ENCODE measurements at places on chromosomes 1 and 21.

DNA sequence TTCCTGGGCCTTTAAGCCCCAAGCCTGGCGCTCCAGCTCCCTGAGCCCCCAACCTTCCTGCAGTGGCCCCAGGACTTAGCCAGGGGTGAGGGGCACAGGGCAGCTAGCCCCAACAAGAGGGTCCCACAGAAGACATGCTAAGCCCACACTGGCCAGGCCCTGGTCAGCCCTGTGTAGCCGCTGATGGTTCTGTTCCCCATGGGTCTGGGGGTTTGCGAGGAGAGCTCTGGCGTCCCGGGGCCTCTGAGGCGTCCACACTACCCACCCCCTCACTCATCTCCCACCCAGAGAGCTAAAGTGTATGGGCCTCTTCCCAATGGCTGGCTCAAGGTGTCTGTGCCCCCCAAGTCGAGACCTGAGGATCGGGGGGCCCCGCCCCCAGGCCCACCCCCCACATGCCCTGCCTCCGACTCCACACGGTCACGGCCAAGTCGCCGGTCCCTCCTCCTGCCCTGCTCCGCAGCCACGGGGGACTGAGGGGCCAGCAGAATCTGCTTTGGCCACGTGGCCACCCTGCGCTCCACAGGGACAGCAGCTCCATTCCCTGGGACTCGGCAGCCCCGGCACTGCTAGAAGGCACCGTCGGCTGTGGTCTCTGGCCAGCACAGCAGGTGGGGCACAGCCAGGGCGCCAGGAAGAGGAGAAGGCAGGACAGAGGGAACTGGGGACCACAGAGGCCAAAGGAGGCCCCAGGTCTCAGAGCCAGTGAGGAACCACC lies 7.8 kb downstream of the TNFRSF18 start:
- no peak for DNase-seq

GRCh38 chr1:51061231-51061918 lies 40.7 kb upstream of the C1orf185 start:
- no peak for DNase-seq

DNA sequence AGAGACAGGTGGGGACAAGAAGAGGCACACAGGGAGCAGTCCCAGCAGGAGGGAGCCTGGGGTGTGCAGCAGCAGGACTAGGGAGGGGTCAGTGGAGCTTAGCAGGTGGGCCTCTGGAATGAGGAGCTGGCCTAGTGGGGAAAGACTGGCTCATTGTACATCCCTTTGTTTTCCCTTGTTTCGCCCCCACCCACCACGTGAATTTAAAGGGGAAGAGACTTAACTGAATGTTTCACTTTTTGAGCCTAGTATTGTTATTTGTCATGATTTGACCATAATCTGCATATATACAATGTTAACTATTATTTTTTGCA lies 181.7 kb downstream of the DHRS3 start:
- no peak for DNase-seq

DNA sequence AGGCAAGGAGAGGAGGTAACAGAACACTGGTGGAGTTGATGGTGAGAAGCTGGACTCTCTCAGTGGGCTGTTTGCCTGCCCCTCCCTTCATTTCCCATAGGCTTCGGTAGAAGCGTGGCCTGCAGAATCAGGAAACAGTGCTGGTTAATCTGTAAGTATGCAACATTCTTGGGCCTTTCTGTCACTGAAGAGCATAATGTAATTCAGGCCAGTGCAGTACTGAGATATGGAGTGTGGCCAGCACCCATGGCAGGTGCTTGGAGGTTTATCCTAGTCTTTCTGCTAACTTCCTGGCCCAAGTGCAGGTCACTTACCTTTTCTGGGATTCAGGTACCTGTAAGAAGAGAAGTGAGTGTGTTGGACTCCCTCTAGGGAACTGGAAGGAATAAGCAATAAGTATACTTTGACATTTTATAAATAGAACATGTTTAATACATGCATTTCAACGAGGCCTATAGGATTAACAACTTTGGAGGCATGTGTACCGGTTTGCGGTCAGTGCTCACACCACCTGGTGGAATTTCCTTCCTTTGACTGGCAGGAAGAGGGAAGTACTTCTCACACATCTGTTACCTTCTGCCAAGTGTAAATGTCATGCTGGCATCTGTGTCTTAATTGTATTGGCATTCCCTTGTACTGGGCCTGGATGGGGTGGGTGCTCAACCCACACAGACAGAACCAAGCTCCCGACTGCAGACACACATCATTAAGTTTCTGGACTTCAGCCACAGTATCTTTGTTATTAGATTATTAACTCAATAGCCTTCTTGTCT lies 105.5 kb downstream of the KIF26B start:
- DNase-seq, result no peak

GRCh38 chr1:57451516-57451915 lies 27.7 kb upstream of the DAB1 start:
- DNase-seq, result no peak

GRCh38 chr1:35725596-35725995 lies 6.9 kb upstream of the C1orf216 start:
- DNase-seq, result no peak

GRCh38 chr1:236063919-236064673 lies 794 bp downstream of the NID1 start:
- DNase-seq, result no peak

DNA sequence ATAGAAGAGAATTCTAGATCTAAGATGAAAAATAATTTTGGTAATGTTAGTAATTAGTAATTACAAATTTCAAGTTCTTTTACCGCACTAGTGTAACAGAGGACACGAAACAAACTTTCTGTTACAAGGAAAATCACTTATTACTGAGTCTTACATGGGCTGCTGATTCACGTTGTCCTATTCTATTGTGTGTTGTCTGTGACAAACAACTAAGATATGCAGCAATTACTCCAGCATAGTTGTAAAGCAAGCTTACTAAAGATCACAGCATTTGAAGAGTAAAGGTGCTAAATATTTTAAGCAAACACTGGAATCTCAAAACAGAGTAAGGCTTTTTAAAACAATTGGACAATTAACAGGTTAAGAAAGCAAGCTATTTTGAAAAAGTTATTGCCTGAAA lies 502.3 kb downstream of the KCNT2 start:
- no peak for DNase-seq

DNA sequence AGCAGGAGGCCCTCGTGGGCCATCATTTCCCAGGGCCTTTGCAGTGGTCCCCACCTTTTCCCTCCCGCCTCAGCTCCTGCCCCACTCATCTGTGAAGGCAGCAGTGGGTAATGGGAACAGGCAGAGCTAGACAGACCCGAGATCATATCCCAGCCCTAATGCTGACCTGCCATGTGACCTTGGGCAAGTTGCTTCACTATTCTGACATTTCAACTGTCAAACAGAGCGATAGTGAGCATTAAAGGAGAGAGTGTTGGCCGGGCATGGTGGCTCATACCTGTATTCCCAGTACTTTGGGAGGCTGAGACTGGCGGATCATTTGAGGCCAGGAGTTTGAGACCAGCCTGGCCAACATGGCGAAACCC lies 51.7 kb downstream of the RPS6KA1 start:
- no peak for DNase-seq

DNA sequence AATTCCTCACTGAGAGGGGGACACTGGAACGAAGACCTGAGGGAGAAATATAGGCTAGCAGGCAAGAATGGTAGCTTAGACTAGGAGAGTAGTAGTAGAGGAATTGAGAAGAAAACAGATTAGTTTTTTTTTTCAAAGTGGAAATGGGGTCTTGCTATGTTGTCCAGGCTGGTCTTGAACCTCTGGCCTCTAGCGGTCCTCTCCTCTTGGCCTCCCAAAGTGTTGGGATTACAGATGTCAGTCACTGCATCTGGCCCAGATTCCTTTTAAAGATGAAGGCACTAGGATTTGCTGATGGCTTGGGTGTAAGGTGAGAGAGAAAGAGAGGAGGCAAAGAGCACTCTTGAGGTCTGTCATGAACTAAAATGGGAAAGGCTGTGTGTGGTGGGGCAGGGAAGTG lies 30.1 kb downstream of the NFASC start:
- no peak for DNase-seq

DNA sequence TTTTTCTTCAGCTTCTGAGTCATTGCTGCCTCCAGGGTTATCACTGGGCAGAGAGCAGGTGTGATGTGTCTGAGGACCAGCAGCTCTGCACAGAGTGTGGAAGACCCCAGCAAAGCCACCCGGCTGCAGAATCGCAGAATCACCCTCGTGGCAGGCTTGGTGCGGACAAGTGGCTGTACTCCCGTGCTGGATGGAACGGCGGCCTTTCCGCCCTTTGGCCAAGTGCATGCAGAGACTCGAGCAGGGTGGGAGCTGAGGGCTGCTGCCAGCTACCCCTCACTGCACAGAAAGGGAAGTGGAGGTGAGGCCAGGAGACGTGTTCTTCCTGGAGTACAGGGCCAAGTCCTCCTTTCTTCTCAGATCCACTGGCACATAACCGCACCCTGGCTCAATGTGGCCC lies 162.5 kb downstream of the PCBP3 start:
- no peak for DNase-seq

- no peak for DNase-seq
Observed at GRCh38 chr1:109527098-109527811, 12.4 kb upstream of the GPR61 start.

DNA sequence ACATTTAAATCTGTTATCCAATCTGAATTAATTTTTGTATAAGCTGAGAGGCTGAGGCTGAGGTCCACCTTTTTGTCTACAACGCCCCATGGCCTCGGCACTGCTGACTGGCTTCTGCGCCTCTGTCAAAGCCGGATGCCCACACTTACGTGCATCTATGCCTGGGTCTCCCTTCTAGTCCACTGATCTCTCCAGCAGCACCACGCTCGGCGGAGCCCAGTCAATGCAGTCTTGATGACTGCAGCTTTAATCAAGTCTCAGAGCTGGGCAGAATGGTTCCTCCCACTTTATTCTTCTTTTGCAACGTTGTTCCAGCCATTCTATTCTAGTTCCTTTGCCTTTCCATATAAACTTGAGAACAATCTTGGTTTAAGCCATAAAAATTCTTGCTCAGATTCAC lies 9.4 kb downstream of the PRDM15 start:
- no peak for DNase-seq

- DNase-seq, result no peak
Observed at GRCh38 chr1:162072740-162073139, 3.2 kb downstream of the NOS1AP start.

DNA sequence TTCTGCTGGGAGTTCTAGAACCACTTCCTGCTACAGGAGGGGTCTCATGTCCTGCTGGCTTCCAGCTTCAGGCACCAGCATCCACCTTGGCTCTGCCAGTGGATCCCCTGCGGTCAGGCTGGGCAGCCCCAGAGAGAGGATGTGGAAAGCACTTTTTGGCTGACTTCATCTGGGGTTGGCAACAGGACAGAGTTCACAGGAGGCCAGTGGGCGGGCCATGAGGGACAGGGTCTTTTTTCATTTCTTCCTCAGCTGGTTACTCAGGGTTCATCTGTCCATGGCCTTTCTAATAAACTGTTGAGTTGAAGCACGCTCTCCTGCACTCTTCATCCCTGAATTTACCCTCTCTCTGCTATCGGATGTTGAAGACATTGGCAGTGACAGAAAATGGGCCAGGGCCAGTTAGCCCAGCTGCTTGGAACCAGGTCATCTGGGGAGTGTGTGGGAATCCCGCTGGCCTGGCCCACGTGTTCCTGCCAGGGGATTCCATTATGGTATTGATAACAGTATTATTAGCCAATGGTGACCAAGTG lies 45.2 kb downstream of the RPS6KA1 start:
- no peak for DNase-seq

DNA sequence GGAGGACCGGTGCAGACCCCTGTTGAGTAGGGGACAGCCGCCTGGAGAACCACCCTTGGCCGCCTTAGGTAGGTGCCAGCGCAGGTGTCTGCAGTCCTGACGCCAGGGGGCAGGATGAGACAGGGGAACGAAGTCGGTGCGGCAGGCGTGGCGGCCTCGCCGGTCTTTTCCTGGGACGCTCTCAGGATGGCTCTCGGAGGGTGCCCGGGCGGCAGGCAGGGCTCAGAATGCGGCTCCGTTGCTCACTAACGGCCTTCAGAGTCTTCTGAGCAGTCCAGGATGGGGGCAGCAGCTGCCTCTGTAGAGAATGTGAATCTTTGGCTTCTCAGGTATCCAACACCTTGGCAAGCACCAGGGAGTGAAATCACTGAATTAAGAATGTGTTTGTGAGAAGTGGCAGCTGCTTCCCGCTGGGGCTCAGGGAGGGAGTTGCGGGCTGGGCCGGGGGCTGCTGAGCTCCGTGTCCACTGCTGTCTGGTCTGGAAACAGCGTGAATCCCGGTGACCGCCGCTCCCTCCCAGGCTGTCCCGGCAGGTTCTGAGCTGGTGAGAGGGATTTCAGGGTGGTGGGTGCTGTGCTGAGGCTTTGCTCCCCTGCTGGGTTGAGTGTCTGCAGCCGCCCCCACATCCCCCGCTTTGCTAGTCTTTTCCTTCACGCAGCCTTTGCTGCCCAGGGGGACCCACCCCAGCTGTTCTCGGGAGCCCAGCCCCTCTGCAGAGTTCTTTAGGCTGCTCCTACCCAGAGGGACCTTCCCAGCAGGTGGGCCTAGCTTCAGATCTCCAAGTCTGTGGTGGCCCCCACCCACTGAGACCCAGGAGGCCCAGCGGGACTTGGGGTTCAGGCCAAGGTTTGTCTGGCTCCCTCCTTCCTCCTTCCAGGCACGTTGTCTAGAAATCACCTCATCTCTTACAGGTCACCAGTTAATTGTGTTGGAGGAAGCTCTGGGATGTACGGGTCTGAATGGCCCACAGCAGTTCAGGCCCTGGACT lies 11.1 kb upstream of the C1orf174 start:
- DNase-seq, result peak; percentile 52

GRCh38 chr1:100931716-100932115 lies 35.8 kb downstream of the SLC30A7 start:
- DNase-seq, result no peak

- no peak for DNase-seq
Observed at GRCh38 chr1:208962867-208963266, 620.6 kb upstream of the CAMK1G start.

GRCh38 chr1:36807262-36807661 lies 227.1 kb downstream of the GRIK3 start:
- DNase-seq, result no peak

GRCh38 chr1:108502138-108502537 lies 52.0 kb downstream of the NBPF6 start:
- DNase-seq, result no peak

GRCh38 chr1:197149340-197149739 lies 2.9 kb upstream of the ASPM start:
- no peak for DNase-seq

DNA sequence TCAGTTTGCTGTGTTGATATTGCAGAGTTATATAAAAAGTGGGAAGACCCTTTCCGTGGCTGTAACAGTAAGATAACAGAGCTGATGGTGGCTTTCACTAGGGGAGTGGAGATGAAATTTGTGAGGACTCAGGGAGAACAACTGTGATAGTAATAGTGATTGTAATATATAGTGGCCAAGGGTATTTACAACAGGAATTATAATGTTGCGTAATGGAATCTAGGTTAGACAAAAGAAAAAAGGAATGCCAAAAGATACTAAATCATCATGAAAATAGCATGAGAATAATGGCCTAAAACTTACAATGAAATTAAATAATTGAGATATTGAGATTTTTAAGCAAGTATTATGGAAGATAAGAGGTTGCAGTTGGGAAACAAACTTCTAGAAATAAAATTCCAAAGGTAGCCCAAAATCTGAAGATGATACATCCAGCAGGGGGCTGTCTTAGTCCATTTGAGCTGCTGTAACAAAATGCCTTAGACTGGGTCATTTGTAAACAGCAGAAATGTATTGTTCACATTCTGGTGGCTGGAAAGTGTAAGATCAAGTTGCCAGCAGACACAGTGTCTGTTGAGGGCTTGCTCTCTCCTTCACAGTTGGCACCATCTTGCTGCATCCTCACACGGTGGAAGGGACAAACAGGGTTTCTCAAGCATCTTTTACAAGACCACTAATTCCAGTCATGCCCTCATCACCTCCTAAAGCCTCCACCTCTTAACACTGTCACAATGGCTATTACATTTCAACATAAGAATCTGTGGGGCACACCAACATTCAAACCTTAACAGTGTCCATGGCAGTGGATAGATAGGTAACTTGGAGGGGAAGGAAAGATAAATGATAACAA lies 711.2 kb downstream of the MRPL39 start:
- DNase-seq, result no peak
